ENCODE measurements at places on chromosomes 12 and 14. TPM values are rescaled to one million over a fixed set of nuclear protein-coding genes. Genes with fewer than 3 reads are reported as not detected.

ARHGEF25 gene
- not detected for total RNA-seq

KCNK10 gene
- total RNA-seq, result 0.07 TPM

TAS2R8 gene
- total RNA-seq, result not detected

- no peak for DNase-seq
These were observed 158.4 kb upstream of the IGF1 start for GRCh38 chr12:102638777-102639176.

DNA sequence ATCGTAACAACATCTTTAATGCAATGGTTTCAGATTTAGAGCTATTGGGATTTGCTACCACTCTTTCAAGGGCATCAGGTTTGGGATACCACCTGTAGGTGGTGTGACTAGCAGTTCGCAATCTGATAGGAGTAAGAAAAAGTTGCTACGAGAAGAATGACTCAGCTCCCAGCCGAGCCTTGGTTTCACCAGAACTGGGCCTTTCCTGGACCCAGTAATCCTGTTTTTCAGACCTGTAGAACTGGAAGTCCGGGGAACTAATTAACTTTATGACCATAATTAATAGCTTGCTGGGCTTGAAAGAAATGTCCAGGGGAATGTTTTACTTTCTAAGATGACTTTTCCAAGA, 770 bp downstream of the ABHD4 start:
- DNase-seq, result no peak

- DNase-seq, result peak; percentile 27
These were observed 7.5 kb downstream of the PTPN6 start for GRCh38 chr12:6958609-6959057.

DNA sequence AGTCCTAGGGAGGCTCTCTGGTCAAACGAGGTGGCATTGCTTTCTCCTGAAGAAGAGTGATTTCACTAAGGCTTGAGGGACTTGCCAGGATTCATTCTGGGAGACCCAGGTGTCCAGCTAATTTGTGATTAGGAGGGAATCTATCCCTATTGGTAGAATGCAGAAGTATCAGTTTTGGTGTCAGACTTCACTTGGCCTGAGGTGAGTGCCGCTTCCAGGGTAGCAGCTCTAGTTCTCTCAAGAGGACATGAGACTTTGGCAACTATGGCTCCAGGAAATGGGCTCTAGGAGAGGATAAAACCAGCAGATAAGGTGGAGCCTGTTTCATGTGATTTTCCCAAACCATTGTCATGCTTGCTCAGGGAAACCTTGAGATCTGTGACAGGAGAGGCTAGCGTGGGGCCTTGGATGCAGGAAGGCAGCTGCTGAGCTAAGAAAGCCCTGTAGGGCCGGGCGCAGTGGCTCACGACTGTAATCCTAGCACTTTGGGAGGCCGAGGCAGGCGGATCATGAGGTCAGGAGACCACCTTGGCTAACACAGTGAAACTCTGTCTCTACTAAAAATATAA, 11.6 kb upstream of the TMEM117 start:
- DNase-seq, result no peak
